T-helper 22 cell (primary cell): ENCODE measurements at places on chromosomes 5 and 9.

DNA sequence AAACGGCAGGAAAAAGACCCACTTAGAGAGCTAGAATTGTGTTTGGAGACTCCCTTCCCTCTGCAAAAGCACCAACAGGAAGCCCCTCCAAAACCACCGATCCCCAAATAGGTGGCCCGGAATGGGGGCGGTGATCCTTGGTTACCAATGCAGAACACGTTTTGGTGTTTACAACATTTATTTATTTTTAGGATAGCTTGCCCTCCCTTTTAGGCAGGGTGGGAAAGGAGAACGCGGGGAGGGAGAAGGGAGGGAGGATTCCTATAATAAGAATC lies 579 bp upstream of the NTRK2 start:
- no peak for DNase-seq

DNA sequence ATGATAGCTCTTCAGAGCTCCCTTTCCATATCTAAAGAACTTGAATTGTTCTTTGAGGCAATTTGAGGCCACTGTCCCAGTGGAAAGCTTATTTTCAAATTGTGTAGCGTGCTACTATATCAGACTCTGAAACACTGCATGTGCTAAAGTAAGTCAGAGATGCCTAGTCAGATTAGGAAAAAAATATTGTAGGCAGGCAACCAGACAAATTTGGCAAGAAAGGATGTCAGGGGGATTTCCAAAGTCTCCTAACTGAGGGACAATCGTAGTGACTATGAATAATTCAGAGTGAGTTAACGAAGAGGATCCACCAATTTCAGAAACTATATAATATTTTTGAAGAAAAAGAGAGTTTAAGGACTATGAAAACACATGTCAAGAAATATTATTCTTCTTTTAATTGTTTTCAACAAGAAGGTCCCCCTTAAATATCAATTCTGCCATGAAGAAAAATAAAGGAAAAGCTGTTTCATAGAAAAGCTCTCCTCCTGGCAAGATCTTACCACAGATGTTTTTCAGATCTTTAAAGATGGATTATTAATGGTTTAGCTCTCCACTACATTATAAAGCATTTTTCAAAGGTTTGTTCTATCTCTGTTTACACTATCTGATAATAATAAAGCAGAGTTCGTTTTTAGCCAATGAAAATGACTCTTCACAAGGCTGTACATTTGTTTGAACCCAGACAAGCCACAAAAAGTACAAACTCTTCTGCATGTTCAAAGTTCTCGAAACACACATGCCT lies 273.5 kb upstream of the PTGER4 start:
- DNase-seq = no peak

DNA sequence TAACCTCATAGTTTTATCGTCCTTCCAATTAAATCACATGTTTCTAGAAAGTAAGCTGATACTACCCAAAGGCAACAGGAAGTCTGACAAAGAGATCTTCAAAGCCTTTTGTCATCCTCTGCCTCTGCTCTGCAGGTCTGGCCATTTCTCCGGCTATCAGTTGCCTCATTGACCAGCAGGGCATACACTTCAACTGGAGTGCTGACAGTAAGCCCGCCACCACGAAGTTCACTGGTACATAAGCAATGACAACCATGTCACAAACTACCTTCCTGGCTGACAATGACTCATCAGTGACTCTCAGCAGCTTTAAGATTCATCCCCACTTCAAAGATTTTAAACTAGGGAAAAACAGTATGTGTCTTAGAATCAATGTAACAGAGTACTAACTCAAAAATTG lies 20.6 kb downstream of the SPTLC1 start:
- DNase-seq = no peak

GRCh38 chr9:76737154-76737902 lies 26.9 kb upstream of the PCA3 start:
- no peak for DNase-seq

DNA sequence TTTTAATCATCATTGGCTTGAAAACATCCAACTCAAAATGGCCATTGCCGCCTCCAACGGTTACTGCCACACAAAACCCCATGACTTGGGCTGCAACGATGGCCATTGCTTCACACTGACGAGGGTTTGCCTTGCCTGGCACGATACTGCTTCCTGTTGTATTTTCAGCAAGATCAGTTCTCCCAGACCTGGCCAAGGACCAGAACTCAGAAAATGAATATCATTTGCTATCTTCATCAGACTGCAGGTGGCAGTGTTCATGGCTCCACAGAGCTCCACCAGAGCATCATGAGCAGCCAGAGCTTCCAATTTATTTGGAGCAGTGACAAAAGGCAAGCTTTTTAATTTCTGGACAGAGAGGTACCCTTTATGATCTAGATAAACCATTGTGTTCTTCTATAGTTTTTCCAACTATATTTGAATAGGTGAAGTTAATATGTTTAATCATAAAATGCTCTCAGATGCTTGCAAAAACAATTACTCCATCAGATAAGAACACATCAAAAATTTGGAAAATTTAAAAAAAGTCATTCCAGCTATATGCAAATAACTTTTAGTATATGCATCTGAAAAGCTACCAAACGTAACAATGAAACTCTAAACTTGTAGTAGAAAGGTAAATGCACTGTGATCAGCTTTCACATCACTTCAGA lies 10.4 kb downstream of the AMACR start:
- no peak for DNase-seq

GRCh38 chr5:72364171-72364570 lies 44.0 kb downstream of the PTCD2 start:
- no peak for DNase-seq

DNA sequence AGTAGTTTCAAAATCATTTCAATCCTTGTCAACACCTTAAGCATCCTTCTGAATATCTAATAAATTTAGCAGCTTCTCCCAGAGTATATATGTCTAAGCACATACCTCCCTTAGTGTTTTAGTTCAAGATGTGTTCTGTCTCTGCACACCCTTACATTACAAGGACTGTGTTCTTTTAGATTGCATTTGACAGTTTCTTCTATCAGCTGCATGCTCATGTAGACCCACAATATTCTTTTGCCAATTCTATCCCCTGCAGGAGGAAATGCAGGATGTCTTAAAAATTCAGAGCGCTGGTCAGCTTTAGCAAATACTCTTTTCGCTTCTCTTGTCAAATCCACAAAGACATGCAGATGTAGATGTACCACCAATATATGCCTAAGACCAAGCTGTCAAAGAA lies 145.8 kb upstream of the SLC30A5 start:
- DNase-seq = no peak

- no peak for DNase-seq
Measured at GRCh38 chr5:150077996-150078801, 8.2 kb downstream of the CSF1R start.

DNA sequence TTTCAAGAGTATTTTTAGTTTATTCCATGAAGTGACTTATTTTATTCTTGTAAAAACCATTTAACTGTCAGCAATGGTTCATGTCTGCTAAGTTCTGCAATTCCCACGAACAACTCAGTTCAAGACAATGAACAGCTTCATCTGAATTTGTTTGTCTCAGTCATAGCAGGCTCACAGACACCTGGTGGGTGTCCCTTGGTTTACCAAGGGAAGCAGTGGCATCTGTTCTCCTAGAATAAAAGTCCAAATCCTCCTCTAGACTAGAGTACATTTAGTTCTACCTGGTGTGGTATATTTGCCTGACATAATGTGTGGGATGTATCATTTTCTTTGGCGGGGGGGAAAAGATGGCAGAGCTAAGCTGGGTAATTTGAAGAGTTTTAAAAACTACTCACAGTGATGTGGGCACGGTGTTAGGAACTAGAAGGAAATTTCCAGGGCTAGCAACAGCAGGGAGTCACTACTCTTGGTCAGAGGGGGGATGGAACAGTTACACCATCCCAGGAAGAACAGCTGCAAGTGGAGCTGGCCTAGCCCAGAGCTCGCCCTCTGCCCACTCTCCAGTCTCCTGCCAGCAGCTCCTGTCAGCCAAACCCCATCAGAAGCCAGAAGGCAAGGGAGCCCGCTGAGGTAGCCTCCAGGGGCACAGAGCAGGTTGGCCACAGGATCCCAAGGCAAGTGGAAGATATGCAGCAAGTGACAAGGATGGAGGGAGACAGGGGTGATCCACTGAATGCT lies 100.3 kb downstream of the PJA2 start:
- no peak for DNase-seq

DNA sequence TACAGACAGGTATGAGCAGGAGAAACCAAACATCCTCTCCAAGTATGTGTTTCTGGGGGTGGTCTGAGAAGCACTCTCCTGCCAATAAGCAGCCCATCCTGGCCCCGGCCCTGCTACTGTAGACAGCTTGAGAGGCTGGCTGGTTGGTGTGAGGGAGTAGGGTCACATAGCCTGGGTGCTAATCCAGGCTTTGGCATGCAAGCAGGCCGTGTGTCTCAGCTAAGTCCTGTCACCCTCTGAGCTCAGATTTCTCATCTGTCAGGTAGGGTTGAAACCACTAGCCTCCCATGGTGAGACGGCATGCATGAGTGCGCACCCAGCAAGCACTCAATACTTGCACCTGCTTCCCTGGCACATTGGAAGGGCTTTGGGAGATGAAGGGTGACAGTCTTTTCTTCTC lies 49.8 kb upstream of the PHYKPL start:
- no peak for DNase-seq

DNA sequence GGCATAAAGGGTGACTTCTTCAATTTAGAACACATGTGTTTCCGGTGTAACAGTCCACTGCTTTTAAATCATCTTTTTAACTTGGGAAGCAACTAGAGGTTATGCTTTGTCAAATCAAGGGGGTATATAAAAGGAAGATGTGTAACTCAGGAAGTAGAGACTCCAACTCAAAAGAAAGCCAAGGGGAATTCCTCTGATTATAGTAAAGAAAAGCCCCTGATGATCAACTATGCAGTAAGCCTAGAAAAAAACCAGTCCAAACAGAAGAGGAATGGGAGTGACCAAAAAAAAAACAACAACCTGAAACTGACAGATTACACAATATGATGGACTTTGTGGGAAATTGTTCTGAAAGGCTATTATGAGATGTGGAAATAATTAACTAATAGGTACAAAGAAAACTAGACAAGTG lies 90.3 kb downstream of the AK8 start:
- DNase-seq = no peak

DNA sequence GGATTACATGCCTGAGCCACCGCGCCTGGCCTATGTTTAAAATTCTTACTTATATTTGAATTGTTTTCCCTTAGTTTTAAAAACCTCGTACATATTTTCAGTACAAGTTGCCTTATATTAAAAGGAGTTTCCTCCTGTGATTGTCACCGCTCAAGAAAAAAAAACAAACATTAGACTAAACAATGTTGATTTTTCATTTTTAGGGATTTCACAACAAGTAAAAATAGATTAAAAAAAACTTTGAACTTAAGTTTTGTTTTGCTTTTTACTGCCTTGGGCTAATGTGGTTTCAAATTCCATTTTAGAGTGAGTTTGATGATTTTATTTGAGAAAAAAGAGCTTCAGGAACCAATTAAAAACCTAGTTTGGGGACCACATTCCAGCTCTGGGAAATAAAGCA lies 1196.6 kb upstream of the CDH18 start:
- no peak for DNase-seq

GRCh38 chr9:135330307-135330631 lies 149.3 kb upstream of the PPP1R26 start:
- DNase-seq = no peak

- no peak for DNase-seq
Measured at GRCh38 chr5:91272858-91273257, 110.3 kb downstream of the ARRDC3 start.

GRCh38 chr9:98989036-98990000 lies 45.6 kb downstream of the COL15A1 start:
- DNase-seq = no peak

GRCh38 chr5:157263496-157264090 lies 2.3 kb upstream of the CYFIP2 start:
- DNase-seq = no peak

DNA sequence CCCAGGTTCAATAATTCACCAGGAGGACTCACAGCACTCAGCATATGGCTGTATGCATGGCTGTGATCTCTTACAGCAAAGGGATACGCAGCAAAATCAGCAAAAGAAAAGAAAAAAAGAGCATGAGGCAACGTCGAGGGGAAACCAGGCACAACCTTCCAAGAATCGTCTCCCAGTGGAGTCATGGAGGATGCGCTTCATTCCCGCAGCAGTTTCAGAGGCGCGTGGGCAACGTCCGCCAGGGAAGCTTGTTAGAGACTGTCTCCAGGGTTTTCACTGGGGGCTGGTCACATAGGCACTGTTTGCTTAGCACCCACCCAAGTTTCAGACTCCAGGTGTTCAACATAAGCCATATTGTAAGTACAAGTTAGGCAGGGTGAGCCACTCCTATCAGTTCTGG lies 44.6 kb downstream of the NSG2 start:
- DNase-seq = no peak

DNA sequence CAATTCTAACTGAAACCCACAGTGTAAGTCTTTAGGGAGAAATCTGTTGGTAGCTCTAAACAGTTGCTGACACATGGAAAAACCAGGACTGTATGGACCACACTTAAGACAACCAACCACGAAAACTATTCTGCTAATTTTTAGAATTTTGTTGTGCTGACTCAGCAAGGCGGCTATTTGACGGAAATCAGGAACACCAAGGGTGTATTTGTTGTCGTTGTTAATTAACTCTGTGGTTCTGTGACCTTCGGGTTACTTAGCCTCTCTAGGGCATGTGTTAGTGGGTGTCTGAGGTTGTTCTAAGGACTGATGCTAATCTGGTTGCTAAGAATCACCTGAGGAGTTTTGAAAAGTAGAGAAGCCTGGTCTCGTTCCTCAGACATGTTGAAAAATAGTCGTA lies 79.2 kb downstream of the ATP10B start:
- no peak for DNase-seq

DNA sequence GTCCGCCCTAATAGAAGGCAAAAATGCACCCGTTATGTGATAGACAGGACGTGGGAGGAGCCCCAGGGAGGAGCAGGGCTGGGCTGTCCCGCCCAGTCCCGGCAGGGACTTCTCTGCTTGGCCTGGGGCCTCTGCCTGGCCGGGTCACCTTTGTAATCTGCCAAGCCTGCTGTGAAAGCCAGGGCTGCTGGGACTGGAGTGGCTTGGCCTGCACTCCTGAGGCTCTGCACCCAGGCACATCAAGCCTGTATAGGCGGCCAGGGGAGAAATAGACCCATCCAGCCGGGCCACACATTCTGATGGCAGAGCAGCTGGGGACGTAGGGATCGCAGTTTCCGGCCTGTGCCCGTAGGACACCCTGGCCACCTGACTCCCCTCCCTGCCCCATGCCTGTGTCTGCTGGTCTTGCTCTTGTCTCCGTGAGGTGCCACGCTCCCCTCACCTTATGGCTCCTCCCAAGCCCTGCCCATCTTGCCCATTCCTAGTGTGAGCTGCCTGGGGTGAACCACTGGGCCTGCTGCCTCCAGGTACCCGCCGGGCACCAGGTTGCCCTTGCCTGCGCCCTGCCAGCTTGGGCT lies 28.1 kb downstream of the DYNC2I2 start:
- DNase-seq = no peak

- no peak for DNase-seq
Measured at GRCh38 chr9:122498883-122499288, 11.7 kb upstream of the OR1J2 start.

DNA sequence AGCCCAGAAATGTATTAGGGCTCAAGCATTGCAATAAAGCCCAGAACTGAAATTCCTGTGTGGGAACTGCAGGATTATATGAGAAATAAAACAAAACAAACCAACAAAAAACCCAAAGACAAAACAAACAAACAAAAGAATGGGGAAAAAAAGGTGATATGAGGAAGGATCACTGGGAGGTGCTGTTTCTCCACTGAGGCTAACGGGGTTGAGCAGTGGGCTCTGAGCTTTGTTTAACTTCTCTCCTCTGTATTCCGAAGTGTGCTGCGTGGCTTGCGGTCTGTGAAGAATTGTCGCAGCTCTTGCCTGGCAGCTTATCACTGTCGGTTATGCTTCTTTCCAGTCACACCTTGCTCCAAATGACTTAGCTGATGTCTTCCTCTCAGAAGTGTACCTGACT lies 106.3 kb downstream of the TENT4A start:
- DNase-seq = no peak
